Left lobe of liver (tissue), 2 donors: ENCODE measurements at places on chromosomes 11 and 22.

- DNase-seq, result no peak
Measured at GRCh38 chr22:19828035-19828401, 26.7 kb downstream of the GNB1L start.

GRCh38 chr11:128502726-128503125 is 84.6 kb downstream of the ETS1 start:
- DNase-seq, result no peak

- DNase-seq, result no peak
Measured at GRCh38 chr22:43990044-43990443, 34.1 kb upstream of the PARVB start.

DNA sequence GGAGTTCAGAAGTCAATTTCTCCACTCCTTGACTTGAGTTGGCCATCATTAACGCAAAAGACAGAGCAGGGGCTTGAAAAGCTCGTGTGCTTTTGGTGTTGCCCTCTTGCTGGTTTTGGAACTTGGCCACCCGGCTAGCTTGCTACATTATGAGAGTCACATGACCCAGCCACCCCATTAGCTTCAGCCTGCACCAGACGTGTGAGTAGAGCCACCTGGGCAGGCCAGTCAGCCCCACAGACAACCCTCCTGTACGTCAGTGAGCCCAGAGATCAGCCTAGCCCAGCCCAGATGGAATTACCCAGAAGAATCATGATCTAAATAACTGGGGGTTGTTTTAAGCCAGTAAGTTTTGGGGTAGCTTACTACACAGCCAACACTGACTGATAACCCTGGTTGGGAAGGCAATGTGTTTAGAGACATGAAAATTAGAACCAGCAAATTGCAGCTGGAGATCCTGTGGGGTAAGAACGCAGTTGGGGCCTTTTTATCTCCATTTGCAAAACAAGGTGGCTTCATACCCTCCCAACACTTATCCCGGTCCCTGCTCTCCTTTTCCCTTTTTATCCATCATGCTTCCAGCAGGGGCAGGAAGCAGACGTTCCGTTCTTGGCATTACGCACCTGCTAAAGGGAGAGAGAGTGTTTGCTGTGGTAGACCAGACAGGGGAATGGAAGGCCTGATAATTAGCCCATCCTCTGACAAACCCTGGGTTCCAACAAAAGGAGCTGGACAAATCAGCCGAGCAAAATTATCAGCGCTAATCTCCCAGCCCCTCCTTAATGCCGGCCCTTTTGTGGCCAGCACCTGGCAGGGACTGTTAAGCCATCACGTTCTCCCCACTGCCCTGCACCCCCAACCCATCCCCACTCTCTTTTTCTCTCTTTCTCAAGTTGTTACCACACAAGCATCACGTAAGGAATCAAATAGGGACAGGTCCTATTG is 548.7 kb upstream of the CADM1 start:
- no peak for DNase-seq
